ENCODE measurements at places on chromosomes 3 and 15.

GRCh38 chr3:30302027-30302426 lies 304.4 kb upstream of the TGFBR2 start:
- DNase-seq = no peak

DNA sequence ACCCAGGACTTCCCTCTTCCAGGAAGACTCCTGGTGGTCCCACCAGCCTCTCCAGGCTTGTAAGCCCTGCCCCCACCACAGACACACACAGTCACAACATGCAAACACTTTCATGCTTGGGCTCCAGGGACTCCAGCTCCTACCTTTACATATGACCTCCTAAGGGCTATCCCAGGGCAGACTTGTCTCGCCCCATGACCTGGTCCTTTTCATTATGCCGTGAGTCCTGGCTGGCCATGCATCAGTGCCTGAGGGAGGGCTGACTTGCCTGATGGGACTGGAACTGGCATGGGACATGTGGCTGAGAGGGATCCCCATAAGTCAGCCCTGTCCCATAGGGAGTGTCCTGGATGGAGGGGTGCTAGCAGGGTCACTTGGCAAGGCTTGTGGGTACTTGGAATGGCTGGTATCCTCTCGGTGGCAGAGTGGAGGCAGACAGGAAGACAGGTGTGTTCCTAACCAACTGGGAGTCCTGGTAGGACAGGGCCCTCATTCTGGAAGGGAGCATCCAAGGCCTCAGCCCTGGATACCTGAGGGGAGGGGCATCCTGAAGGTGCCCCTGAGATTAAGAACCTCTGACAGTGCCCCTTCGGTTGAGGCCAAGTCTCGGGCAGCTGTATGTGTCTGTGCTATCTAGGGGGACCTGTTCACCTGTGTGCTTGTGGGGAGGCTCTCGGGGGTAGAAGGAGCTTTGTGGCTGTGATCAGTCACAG lies 540 bp upstream of the HHATL start:
- DNase-seq = no peak

GRCh38 chr3:177320765-177321247 lies 123.5 kb upstream of the TBL1XR1 start:
- DNase-seq = peak; percentile 88

- no peak for DNase-seq
These were observed 33.7 kb downstream of the RTP4 start for GRCh38 chr3:187401856-187402255.

DNA sequence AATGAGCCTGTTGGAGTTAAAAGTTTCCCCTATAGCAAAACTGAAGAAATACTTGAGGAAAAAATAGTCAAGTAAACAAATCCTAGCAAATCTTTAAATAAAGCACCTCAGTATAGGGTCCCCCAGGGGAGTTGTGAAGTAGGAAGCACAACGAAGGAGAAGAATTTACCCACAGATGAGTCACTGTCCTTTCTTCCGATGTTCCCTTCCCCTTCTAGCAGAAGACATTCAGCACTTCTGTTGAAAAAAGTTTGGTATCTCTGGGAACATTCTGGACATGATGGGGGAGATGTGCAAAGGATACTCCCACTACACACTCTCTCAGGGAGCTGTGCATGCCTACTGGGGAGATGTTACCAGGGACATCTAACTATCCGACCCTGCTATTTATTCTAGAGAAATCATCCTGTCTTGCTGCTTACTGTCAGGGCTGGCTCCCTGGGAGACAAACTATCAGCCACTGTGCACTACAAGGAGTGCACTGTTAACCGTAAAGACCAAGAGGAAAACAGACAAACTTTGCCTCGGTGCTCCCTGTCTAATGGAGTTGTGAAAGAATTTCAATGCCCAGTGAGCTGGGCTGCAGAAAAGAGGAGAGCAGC lies 93.8 kb downstream of the RFTN1 start:
- DNase-seq = peak; percentile 73

DNA sequence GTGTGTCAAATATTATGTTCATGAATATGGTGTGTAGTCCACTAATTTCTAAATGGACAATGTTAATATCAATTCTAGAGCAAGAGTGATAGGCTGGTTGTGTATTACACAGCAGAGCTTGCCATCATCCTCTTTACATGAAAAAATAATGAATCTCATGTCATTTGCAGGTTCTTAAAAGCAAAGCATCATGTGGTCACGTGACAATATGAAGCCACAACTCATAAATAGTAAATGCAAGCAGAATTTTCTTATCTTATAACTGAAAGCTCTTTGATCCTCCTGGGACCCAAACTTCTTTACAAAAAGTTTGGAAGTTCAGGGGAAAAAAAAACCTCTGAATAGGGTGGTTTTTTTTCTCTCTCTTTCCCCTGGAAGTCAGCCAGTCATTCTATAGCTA lies 26.9 kb upstream of the LRRN1 start:
- no peak for DNase-seq

- no peak for DNase-seq
These were observed 262.4 kb downstream of the UBE2E2 start for GRCh38 chr3:23465569-23465968.

DNA sequence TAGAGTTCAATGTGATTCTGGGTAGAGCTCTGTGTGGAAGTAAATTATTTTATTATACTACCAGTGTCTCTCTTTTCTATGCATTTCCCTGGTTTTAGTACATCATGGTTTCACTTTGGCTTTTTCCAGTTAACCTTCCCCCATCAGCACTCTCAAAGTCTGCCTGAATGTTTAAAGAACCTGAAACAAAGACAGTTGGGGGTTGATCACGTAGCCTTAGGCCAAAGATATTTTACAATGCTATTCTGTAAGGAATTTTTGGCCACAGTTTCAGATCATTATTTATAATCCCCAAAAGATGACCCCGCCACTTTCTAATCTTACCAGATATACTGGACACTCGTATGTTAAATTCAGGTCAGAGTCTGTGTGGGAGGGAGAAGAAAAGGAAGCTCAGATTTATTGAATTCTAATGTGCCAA lies 156.3 kb upstream of the TMC3 start:
- DNase-seq = no peak

DNA sequence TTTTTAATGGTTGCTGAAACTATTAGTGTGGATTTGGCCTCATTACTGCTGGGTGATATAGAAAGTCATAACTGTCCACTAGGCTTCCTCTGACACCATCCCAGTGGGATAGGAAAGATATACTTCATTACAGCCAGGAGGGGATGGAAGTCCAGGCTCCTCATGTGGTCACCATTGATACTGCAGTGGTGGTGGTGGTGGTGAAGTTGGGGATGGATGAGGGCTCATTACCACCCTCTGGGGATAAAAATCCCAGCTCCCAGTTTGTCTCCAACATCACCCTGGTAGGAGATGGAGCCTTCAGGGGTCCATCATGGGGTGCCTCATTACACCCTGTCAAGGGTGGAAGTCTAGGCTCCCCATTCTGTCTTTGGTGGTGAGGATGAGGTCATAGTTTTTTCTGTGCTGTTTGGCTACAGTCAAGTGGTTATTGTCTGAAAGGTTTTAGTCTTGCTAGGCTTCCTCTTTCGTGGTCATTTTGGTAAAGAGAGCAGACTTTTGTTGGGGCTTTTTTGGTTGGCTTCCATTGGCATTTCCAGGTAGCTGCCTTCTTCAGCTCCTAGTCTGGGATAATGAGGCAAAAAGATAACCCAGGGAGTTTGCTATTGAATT lies 30.1 kb upstream of the FILIP1L start:
- no peak for DNase-seq

DNA sequence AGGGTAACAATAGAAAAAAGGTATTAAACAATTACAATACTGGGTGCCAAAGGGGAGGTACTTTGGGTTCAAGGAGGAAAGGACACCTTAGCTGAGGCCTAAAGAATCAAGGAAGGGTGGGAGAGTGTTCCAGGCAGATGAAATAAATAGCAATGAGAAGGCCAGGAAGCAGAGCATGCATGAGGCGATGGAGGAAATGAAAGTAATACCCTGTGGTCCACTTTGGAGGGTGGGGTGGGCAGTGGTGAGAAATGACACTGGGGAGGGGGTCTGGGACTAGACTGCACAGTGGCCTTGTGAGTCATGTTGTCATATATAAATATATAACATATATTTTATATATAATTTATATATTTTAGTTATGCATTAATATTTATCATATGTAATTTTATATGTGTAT lies 55.9 kb downstream of the BHLHE40 start:
- DNase-seq = no peak

GRCh38 chr3:65993134-65993900 lies 45.4 kb downstream of the MAGI1 start:
- DNase-seq = no peak

GRCh38 chr3:135136361-135137100 lies 341.5 kb downstream of the EPHB1 start:
- DNase-seq = no peak

GRCh38 chr15:50128266-50128665 lies 9.2 kb upstream of the ATP8B4 start:
- DNase-seq = peak; percentile 11

GRCh38 chr15:71781179-71781964 lies 29.0 kb upstream of the NR2E3 start:
- DNase-seq = peak; percentile 55

DNA sequence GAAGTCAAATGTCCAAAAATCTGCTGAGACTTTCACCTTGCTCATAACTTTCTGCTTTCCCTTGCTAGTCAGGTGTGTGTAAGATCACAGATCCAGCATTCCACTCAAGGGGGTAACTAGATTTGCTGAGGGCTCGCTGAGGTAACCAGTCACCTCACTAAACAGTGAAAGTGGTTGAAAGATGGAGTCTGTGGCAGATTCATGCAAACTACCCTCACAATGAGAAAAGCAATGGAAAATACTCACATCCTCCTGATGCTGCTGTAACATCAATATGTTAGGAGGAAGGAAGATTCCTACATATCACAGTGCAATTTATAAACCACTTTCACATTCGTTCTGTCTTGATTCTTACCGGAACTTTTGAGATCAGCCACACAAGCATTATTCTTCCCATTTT lies 174.3 kb upstream of the BCL6 start:
- no peak for DNase-seq

GRCh38 chr15:91368611-91369010 lies 268.6 kb downstream of the SV2B start:
- no peak for DNase-seq

- DNase-seq = no peak
These were observed 899.1 kb downstream of the SI start for GRCh38 chr3:164179110-164179774.

- DNase-seq = no peak
These were observed 33.3 kb downstream of the BTLA start for GRCh38 chr3:112466020-112466419.

DNA sequence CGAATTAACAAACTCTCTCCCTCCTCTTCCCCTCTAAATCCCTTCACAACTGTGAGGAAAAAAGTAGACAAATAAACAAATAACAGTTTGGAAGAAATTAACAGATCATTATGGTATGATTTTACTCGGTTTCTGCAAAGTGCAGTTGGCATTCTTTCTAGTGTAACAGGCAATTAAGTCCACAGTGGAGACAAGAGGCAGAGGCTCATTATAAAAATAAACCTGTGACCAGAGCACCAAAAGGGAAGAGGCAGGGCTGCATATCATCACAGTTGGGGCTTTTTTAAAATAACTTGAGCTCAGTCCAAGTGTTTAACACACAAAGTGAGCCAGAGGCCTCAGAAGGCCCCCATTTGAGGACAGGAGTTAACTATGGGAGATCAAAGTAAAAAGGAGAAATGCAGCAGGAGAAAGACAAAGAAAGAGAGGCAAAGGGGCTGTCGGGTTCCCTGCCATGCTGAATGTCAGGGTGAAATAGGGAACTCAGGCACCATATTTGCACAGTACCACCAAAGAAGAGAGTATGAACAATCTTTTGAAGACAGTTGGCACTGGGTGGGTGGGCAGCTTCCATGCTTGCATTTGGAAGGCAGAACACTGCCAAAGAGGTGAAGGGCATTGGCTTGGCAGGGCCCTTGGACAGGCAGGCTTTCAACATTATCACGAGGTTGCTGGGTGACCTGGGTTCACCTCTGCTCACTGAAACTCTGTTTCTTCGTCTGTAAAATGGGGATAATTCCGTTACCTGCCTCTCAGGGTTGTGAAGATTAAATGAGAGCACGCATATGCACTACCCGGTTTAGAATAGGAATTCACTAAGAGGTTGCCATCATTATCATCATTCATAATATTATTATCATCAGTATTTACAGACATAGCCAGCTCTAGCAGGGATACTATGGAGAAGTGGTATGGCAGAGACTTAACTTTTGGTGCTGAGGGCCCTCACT lies 134.5 kb downstream of the MEX3B start:
- DNase-seq = peak; percentile 42

- DNase-seq = peak; percentile 77
These were observed 68.6 kb downstream of the DCLK3 start for GRCh38 chr3:36695769-36696137.

GRCh38 chr3:150756491-150757059 lies 6.4 kb downstream of the SIAH2 start:
- no peak for DNase-seq

- no peak for DNase-seq
These were observed 34.5 kb downstream of the NCEH1 start for GRCh38 chr3:172676196-172676922.

GRCh38 chr15:50084932-50085331 lies 34.1 kb downstream of the ATP8B4 start:
- no peak for DNase-seq

DNA sequence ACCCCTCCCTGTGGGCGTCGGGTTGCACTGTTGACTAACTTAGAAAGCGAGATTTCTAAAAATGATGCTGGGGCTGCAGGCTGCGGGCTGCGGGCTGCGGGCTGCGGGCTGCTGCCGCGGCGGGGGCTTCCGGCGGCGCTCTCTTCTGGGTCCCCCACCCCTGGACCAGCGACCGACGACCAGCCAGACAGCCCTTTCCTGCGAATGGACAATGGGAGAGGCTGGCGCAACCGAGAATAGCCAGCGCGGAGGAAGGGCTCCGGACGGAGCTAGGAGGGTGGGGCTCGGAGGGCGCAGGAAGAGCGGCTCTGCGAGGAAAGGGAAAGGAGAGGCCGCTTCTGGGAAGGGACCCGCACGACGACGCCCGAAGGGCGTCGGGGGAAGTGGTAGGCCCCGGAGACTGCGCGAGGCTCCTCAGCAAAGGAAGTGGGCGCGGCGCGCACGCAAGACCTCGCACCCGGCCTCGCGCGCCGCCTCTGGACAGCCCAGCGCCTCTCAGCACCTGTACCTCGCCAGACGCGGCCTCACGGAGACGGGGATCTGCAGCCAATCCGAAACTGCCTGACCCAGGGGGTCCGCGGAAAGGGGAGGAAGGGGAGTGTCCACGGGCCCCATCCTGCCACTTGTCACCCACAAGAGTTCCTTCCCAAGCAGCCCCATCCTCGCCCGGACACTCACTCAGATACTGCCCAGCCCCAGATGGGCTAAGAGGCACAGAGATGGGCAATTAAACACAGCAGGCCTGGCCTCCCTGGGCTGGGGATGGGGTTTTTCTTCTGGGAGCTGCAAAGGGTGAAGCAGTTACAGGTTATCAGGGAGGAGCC lies 70.7 kb downstream of the SLC12A8 start:
- peak; percentile 39 for DNase-seq

DNA sequence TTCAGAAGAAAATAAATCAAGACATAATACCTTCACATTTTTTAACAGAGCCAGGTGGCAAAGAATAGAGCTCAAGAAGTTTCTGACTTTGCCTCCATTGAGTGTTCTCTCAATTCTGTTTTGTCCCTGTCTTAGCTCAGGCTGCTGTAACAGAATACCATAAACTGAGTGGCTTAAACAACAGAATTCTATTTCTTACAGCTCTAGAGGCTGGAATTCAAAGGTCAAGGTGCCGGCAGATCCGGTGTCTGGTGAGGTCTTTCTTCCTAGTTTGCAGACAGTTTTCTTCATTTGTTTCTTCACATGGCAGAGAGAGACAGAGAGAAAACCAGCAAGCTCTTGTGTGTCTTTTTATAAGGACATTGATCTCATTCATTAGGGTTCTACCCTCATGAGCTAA lies 25.6 kb downstream of the IQCH start:
- no peak for DNase-seq
